ENCODE measurements at places on chromosomes 2 and 18.

GRCh38 chr2:185475914-185476313, 262.7 kb upstream of the FSIP2 start:
- DNase-seq = no peak

- DNase-seq = no peak
Observed at GRCh38 chr2:20052861-20053281, 1.4 kb upstream of the LAPTM4A start.

GRCh38 chr2:86788165-86788564, 2.5 kb downstream of the CD8A start:
- no peak for DNase-seq

- no peak for DNase-seq
Observed at GRCh38 chr2:10160203-10160955, 37.8 kb downstream of the RRM2 start.

DNA sequence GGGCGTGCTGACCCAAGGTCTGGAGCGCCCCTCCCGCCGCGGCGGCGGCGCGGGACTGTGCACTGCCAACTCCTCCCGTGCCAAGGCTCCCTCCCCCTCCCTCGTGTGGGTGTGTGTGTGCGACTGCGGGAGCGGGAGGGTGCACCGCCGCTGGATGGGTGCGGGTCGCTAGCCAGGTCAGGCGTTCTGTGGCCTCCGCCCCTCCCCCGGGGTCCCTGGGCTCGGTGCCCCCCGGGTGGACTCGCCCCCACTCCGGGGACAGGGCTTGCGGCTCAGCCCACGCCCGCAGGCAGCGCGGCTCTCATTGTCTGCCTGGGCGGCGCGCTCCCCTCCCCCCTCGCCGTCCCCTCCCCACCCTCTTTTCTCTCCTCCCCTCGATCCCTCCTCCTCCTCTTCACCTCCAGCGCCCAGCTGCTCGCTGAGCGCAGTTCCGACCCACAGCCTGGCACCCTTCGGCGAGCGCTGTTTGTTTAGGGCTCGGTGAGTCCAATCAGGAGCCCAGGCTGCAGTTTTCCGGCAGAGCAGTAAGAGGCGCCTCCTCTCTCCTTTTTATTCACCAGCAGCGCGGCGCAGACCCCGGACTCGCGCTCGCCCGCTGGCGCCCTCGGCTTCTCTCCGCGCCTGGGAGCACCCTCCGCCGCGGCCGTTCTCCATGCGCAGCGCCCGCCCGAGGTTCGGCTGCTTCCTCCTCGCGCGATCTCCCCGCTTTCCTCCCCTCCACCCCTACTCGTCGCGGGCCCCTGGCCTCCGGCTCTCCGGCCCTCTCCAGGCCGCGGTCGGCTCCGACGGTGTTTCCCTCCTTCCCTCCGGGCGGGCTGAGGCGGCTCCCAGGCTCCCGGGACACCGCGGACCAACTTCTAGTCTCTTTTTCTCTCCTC, at the start of gene GATA6:
Gene GATA6, plus strand, starts transcription at position 579 of the 878 bp plus-strand sequence. CDS start 1,556 bp downstream, outside the sequence.
- DNase-seq = no peak

DNA sequence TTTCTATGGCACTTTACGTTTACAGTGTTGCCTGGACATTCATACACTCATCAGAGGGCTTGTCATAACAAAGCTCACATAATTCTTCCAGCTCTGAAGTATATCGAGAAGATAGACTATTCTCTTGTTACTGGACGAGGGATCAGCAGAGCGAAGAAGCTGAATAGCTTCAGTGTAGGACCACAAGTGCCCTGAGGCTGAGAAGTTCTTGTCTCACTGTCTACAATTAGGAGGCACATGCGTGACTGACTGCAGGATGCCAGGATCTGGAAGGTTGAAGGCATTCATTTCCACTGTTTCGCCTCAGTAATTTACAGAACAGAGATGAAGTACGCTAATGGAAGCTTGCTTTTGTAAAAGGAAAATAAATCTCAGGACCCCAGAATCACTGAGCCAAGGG, 9.6 kb downstream of the SH3YL1 start:
- DNase-seq = no peak

DNA sequence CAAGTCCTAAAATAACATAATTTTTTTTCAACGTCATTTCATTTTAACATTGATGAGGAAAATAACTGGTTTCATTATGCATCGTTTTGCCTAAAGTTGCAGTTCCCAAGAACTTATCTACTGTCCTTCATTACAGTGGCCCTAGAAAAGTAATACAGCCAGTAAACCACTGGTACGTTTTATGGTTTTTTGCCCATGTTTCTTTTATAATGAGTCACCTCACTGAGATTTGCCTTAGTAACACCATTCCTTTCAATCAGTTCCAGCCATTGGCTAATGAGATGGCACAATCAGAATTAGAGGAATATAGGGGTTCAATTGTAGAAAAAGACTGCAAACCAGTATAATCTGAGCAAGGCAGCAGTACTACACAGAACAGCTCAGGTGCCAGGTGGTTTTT, 422.6 kb upstream of the LYPD1 start:
- no peak for DNase-seq

DNA sequence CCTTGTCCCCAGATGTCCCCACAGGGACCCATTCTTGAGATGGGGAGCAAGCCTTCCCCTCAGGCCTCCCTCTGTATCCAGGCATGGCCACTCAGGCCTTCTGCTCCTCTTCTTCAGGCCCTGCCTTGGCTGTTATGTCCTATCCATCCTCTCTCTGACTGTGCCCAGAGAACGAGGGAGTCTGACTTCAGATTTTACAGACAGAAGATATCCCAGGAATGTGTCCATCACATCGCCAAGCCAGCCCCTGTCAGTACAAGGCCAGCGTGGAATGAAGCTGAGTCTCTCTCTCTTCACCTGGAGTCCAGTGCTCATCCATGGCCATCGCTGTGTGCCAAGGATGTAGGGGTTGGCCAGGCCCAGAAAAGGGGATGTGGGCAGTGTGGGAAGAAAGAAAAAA, 57.6 kb downstream of the SDC1 start:
- DNase-seq = no peak

DNA sequence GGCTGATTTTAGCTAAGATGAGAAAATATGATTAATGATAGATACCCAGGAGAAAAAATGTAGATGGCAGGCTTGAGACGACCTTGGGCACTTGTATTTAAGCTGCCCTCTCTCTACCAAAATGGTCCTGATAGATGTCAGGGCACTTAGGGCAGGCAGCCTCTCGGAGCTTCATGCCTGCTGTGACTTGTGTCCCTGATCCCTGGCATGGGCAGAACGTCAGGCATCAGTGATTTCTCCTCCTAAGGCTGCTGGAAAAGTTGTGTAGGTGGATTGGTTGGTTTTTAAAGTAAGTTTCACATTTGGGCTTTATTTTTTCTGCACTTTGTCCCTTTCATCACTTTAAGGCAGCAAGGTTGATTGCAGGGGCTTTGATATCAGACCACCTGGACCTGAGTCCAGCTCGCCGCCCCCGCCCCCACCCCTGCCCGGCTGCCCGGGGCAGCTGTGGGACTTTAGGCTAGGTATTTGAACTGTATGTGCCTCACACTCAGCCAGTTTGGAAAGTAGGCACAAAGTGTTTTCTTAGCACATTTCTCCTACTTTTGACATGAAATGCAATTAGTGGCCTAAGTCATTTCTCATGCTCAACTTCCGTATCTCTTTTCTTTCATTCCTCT, 35.0 kb upstream of the SCLY start:
- no peak for DNase-seq

- no peak for DNase-seq
Observed at GRCh38 chr18:79068341-79068936, 755 bp upstream of the ATP9B start.

DNA sequence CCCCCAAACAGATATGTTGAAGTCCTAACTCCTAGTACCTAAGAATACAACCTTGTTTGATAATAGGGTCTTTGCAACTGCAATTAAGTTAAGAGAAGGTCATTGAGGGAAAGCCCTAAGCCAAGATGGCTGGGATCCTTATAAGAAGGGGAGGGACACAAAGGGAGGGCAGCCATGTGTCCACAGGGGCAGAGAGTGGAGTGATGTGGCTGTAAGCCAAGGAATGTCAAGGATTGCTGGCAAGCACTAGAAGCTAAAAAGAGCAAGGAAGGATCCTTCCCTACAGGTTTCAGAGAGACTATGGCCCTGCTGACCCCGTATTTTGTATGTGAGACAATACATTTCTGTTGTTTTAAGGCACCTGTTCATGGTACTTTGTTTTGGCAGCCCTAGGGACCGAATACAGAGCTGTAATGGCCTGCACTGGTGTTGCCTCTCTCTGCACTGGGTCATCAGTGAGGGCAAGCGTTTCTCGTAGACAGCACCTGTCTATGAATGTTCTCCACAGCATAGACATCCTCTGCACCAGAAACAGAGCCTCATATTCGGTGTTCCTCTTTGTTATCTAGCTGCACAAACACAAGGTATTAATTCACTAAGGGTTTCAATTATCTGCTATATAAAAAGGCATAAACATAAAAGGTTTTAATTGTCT, 75.4 kb upstream of the AQP4 start:
- no peak for DNase-seq

- no peak for DNase-seq
Observed at GRCh38 chr2:121049950-121050585, 234.9 kb downstream of the TFCP2L1 start.

DNA sequence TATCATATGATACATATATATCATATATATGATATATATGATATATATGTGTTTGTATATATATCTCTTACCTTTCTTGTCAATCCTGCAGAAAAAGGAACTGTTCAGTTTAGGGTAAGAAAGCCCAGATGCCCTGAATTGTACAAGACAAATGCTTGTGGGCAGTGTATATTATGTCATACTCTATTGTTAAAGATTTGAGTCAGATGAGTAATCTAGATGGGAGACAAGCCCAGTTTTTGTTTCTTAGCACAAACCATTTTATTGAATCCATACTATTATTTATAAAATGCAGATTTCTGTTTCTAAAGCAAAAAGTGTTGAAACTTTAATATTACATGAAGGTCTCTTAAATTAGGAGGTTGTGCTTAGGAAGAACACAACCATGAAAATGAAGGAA, 90.6 kb downstream of the VRK2 start:
- no peak for DNase-seq

- no peak for DNase-seq
Observed at GRCh38 chr2:111662039-111662770, 221.8 kb downstream of the ANAPC1 start.

- no peak for DNase-seq
Observed at GRCh38 chr2:217822296-217823252, 180.2 kb downstream of the TNS1 start.

Data from stimulated activated CD8-positive, alpha-beta memory T cell treated with anti-CD3 and anti-CD28 coated beads, Interleukin-15, amount 100 ng/mL, for 1 hour (primary cell).